ENCODE measurements at places on chromosomes 3 and 15. TPM values are rescaled to one million over a fixed set of nuclear protein-coding genes. Genes with fewer than 3 reads are reported as not detected.

Gene THBS1
- total RNA-seq: 37.8 TPM

Gene SKOR1
- total RNA-seq: under 0.01 TPM

Gene SERINC4
- total RNA-seq: 0.13 TPM

Gene PPP1R14D
- total RNA-seq: not detected

Gene C3orf22
- total RNA-seq: not detected

- no peak for DNase-seq
Measured at GRCh38 chr3:4643904-4644547, 150.9 kb downstream of the ITPR1 start.

GRCh38 chr15:70339571-70340493 is 242.1 kb upstream of the TLE3 start:
- no peak for DNase-seq

DNA sequence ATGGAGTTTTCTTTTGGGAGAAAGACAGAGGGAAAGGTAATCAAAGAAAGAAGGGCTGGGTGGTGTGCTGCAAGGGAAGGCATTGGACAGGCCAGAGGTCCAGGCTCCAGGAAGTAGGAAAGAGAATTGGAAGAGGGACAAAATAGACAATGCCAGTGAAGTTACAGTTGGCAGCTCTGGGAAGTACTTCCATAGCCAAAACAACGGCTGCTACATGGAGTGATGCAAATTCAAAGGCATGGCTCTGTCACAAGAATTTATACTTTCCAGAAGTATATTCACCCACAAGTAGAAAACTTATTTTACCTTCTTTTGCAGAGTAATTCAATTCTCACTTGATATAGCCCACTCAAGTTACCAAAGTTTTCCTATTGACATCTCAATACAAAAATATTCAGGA is 191.5 kb downstream of the TNIK start:
- DNase-seq: no peak

GRCh38 chr3:127034990-127035652 is 52.2 kb downstream of the PLXNA1 start:
- no peak for DNase-seq

- no peak for DNase-seq
Measured at GRCh38 chr3:3172627-3173026, 6.9 kb downstream of the CRBN start.

DNA sequence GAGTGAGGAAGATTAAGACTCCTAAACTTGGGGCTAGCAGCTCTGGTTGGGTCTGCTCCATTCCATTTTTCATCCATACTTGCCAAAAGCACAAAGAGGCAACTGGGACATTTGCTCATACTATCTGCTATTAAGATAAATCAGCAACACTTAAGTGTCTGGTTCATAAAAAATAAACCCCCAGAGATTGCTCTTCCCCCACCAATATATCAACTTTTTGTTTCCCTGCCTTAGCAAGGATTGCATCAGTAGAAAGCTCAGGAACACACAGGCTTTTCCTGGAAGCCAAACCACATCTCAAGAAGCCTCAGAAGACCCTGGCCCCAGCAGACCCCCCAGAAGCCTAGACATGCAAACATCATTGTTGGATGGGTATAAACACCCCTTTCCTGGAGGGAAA is 232.4 kb upstream of the WNT5A start:
- no peak for DNase-seq

GRCh38 chr3:30666572-30667279 is 60.3 kb downstream of the TGFBR2 start:
- DNase-seq: no peak

DNA sequence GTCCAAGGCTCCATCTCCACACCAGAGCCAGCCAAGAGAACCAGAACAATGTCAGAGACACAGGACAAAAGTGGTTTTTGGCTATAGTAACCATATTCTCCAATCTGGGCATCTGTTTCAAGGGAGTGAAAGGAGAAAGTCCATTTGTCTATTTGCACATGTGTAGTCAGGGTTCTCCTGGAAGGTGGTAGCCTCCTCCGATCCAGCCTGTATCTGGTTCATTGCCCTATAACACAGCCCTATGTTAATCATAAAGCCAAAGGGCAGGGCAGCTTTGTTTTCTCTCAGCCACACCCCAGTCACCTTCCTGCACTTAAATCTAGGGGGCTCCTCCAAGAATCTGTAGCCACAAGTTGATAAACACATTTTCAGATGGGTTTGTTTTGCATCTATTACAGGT is 128.1 kb upstream of the ADPGK start:
- no peak for DNase-seq

DNA sequence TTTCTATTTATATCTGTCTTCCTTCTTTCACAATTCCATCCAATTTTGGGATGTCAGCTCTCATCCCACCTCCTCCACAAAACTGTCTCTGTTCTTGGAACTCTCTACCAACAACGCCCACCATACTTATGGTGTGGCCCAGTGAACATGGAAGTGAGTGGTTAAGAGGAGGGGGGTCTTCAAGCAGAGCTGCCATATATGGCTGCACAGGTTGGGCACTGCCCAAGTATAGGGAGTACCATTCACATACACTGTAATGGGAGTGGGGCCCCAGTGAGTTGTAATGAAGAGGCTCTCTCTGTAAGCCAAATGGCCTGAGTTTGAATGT is 7.9 kb upstream of the CAMK1 start:
- no peak for DNase-seq

DNA sequence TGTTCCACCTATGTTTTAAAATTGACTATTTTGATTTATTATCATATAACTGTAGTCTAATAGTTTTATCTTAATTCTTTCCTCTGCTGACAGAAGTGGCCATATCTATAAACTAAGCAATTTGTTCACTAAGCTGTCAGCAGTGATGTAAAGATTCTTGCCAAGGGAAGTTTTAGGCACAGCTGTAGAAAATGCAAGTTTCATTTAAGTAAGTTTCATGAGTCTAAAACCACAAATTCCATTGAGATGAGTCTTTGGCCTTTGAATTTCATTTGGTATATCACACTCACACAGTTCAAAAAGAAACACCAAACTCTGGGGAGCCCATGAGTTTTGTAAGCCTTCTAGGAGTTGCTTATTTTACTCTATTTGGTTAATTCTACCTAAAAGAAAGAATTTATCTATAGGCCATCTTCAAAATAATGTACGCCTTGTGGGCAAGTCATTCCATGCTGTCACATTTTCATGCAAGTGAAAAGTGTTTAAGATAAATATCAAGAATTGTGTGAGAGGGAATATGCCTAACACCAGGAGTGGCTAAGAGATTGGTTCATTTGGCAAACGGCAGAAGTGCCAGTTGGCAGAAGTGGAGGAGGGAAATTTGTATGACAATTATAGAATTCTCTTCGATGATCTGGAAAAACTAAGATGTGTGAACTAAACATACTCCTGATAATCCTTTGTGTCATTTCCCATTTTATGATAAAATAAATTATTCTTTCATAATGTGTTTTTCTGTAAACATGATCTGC is 292.9 kb downstream of the ZIC4 start:
- peak; percentile 49 for DNase-seq

DNA sequence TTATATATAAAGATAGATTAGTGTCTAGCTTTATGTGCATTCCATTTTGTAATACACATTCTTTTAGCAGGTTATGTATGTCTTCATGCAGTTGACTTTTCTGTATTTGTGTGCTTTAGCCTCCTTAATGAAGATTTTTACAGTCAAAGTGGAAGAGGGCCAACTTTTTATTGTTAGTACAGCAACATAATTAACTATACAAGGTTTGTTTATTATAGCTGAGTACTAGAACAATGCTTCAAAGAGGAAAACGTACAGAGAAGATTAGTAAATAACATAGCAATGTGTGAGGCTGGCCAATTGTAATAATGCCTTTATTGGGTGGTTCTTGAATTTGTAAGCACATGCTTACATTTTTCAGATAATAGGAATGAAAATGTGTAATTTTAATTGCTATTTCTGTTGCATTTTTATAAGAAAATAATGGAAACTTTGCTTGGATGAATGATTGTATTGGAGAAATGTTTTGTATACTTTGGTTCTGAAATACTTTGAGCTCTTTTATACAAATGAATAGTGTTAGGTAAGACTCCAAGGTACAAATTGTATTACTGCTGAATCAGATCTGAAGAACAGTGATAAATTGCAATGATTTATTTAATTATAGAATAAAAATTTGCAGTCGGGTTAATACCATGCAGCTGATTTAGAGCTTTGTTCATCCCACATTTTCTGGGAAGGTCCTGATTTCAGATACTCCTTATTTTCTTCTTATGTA is 41.4 kb downstream of the UBE2E2 start:
- no peak for DNase-seq

DNA sequence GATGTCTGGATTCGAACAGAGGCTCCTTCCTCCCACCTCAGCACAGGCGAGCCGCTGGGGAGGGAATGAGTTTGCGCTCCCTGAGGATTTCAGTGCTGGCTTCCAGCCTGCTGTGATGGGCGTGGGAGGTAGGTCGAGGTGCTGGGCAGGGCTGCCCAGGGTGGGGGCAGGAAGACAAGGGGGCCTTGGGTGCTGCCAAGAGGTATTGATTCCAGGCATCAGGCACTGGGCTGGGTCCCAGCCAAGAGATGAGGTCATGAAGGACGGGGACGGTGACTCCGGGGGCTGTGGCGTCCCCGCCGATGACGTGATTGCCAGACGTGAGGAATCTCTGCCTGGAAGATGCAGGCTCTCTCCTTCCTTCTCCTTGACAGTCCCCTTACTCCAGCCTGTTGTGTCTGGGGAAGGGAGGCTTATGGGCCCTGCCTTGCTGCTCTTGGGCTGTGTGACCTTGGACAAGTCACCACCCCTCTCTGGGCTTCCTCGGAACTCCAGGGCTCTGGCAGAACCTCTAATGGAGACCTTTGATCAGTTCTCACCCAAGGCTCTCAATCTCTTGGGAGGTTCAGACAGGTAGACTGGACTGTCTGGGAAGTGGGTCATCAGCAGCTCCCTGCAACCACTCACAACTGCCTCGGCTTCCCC is 116.8 kb downstream of the FBLN2 start:
- DNase-seq: no peak

DNA sequence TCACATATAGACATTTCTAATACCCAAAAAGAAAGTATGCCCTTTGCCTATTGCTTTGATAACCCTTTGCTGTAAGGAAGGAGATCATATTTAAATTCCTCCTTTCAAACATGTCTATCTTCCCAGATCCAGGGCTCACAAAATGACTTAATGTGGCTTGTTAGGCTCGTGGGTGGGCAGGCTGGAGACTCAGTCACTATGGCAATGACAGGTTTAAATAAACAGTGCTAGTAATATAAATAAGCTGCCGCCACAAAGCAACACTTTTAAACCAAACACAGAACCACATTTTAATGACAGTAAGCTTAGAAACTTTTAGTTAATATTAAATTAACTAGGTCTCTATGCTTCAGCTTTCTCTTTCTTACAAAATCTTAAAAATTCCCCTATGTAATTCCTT is 616.0 kb upstream of the NAALADL2 start:
- no peak for DNase-seq

DNA sequence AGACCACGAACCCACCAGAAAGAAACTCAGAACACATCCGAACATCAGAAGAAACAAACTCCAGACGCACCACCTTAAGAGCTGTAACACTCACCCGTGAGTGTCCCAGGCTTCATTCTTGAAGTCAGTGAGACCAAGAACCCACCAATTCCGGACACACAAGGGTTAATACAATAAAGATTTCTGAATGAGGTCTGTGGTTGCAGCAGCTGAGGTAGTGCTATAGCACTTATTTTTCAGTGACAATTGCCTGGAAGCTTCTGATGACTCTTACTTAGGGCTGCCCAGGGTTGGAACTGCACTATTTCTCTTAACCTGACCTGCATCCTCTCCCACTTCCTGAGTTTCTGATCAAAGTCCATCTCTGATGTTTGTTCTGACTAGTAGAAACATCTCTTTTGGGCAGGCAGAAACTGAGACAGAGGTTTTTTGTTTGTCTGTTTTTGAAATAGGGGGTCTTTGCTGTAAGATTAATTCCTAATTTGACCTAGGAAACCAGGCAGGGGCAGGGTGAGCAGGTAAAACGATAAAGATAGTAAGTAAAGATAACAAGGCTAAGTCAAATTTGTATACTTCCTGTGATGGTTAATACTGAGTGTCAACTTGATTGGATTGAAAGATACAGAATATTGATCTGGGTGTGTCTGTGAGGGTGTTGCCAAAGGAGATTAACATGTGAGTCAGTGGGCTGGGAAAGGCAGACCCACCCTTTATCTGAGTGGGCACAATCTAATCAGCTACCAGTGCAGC is 169.1 kb downstream of the GAP43 start:
- DNase-seq: peak; percentile 15

GRCh38 chr15:66164788-66165187 is 88.8 kb downstream of the MEGF11 start:
- no peak for DNase-seq

Measured in bronchial epithelial cell (primary cell).